ENCODE measurements at places on chromosomes 13 and 19.

- no peak for DNase-seq
Observed at GRCh38 chr13:48653472-48653939, at the start of gene CYSLTR2. CYSLTR2 (plus strand) TSS chr13:48653929; CDS start chr13:48706818, 52,889 bp downstream.

DNA sequence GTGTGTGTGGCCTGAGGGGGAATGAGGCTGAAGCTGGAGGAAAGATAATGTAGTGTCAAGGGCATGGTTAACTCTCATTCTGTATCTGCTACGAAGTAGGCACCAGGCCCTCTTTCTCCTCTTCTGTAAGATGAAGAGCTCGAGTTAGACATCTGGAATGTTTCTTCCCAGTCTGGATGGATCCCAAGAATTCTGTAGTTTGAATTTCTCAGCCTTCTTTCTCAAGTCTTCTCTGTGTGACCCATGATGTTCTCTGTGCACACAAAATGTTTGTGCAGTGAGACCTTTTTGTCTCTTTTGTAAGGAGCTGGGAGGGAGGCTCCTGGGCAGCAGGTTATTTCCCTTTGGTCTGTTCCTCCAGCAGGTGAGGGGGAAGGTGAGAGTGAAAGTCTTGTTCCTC, 13.7 kb downstream of the FGF9 start:
- DNase-seq, result no peak

DNA sequence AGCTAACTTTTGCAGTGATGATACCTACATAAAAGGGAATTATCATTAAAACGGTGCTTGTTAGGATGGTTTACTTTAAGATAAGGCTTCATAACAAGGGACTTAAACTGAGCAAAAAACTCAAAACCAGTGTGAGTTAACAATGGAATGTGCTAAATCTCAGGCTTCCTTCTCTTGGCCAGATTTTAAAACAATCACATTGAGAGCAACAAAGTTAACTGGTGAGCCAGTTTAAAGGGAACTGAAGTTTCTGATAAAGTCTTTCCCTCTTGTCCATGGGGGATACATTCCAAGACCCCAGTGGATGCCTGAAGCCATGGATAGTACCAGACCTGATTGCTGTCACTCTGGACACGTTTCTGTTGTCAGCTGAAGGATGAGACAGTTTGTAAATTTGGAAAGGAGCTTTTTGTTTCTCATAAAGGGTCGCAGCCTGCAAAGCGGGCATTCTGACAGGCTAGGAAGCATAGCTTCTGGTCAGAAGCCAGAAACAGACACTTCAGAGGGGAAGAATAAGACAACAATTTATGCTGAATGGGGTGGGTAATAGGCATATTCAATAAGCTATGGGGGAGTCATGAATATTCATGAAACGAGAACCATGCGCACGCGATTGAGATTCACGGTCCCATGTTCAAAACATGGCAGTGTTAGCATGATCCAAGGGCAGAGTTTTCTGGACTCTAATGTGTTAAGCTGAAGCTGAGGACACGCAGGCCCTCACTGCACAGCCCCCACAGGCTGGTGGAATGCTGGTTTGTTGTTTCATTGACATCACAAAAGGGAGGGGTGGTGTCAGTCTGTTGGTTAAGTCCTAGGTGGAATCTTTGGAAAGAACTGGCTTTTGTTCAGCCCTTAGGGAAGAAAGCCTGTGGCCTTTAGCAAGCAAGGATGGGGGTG, 150.6 kb upstream of the RNF113B start:
- DNase-seq, result no peak

GRCh38 chr19:12946092-12946721, 545 bp downstream of the RAD23A start:
- no peak for DNase-seq

- no peak for DNase-seq
Observed at GRCh38 chr13:93529961-93530360, 303.4 kb downstream of the GPC6 start.

- DNase-seq, result no peak
Observed at GRCh38 chr13:34031610-34032009, 213.7 kb downstream of the RFC3 start.

GRCh38 chr13:77691871-77692270, 5.6 kb upstream of the SLAIN1 start:
- DNase-seq, result no peak

DNA sequence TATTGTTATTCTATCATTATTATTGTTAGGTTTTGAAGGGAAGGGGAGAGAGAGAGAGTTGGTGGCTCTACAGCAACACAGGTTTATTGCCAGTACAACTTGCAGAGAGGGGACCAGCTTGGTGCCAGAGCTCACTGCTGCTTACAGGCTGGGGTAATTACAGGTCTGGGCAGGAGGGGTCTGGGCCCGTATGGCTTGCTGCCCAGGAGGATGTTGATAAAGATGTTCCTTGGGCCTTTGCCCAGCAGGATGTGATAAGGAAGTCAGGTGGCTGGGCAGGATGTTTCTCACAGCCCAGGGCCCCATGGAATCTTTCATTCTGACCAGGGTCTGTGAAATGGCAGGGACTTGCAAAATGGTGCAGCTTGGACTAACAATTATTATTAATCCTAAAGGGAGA, 64.2 kb upstream of the ZNF599 start:
- DNase-seq, result no peak

DNA sequence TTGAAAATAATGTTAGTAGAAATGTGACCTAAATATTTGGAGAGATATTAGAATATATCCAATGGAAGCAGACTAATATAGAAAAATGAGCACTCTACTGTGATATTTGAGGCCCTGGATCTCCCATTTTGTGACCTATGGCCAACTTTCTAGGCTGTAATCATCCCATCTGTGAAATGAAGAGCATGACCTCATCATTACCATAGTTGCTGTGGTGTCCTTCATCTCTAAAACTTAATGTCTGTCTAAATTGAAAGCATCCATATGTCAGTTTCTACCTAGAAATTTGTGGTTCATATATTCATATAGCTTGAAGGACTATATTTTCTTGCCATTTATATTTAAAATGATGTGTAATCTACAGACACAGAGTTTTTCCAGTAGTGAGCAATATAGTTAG, 41.6 kb downstream of the PAN3 start:
- DNase-seq, result no peak

DNA sequence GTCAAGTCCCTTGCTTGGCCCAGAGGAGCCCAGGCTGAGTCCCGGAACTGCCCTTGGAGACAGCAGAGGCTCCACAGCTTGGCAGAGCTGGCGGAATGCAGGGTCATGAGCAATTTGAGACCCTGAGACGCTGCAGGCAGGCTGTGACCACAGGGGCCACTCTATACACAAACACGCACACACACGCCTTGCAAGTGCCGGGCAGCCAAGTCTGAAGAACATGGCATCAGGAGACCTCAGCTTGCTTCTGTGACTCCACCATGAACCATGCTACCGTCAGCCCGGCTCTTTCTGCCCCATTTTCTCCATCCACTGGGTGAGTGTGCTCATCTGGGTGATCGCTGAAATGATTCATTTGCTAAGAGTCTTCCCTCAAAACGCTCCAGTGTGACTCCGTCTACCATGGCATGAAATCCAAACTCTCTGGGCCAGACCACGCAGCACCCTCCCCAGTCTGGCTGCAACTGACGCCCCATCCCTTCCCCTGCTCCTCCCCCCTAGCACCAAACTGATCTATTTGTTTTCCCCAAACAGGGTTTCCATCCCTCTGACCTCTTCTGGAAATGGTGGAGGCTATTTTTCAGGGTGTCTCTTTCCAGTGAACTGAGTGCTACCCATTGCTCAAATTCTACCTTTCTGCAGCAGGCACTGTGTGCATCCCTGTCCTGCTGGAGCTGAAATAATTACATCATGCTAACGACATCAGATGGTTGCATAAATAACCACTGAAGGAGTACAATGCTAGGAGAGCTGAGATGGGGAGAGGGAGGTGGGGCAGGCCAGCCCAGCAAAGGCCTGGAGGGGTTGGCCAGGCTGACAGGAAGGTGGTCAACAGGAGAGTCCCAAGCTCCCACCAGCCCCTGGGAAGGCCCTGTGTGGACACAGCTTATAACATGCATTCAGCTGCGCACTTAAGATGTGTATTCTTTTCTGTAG, 3.1 kb downstream of the CARS2 start:
- DNase-seq, result no peak

Data from activated CD8-positive, alpha-beta memory T cell treated with anti-CD3 and anti-CD28 coated beads for 1 hour (primary cell).